ENCODE measurements at places on chromosomes 11 and 22. TPM values are rescaled to one million over a fixed set of nuclear protein-coding genes. Genes with fewer than 3 reads are reported as not detected.

APOBEC3A gene
- not detected for total RNA-seq

PSMA1 gene
- 136 TPM for total RNA-seq

ACR gene
- total RNA-seq: not detected

CLMP gene
- 84.5 TPM for total RNA-seq

ASRGL1 gene
- not detected for total RNA-seq

Measured in fibroblast of lung (primary cell).